ENCODE measurements at places on chromosomes 7 and 10. TPM values are rescaled to one million over a fixed set of nuclear protein-coding genes. Genes with fewer than 3 reads are reported as not detected.

MMRN2 gene
- total RNA-seq = 18.1 TPM

RABGEF1 gene
- 29.6 TPM for total RNA-seq

- no peak for DNase-seq
Measured at GRCh38 chr10:60443346-60443745, 53.7 kb upstream of the ANK3 start.

DNA sequence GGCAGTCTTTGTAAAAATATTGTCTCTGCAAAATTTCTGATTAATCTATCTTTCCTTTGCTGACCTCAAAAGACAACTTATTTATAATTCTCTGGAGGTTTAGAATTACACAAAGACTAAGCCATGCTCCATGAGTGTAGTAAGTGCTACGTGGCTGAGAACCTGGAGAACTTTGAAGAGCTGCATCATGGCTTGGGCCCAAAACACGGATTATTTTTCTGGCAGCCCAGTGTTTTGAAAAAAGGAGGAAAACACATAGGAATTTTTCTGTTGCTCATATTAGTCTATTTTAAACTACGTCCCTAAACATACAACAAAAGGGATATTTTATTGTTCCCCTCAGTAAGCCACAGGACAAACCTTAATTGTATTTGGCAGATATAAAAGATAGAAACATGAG lies 360.7 kb upstream of the MYO3A start:
- DNase-seq = no peak

DNA sequence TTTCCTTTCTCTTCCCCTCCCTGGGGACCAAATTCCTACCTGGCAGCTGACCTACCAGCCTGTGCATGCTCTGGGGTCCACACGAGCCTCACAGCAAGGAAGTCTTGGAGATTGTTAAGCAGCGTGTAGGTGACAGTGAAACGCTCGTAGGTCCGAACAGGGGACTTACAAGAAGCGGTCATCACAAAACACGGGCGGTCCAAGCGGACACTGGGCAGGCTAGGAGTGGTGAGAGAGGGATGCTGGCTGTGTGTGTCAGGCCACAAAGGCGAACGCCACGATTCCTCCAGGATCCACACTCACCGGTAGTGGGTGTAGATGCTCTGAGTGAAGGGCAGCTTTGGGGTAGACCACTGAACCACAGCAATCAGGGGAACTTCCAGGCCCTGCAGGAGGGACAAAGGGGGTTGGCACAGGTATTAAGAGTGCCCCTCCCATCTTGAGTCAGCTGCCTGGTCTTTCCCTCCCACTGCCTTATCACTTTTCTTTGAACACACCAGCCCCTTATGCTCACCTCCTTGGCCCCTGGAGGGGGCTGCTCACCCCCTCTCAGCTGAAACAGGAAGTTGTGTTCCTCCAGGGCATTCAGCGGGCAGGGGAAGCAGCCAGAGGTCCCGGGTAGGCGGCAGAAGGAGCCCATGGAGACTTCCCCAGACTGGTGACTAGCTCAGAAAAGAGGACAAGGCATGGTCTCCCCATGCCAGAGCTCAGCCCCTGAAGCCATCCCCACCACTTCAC lies 2.0 kb downstream of the TRAPPC14 start:
- DNase-seq = no peak
